ENCODE measurements at places on chromosomes 4 and X.

DNA sequence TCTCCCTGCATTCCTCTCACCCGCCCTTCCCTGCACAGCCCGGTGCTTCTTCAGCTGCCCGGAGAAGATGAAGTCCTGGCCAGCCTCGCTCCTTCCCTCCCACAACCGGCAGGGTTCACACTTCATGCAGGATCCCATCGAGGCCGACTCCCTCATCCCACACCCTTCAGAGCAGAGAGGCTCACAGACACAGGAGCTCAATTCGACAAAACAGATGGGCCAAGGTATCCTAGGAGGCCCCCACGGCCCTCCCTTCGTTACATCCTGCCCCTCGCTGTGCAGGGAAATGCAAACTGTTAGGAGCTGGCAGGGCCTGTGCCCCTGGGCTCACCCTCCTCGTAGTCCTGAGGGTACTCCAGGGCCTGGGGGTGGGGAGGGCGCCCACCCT is 238.1 kb downstream of the DHRSX start:
- no peak for DNase-seq

- DNase-seq = no peak
Observed at GRCh38 chr4:38762560-38762959, 20.2 kb downstream of the TLR10 start.

DNA sequence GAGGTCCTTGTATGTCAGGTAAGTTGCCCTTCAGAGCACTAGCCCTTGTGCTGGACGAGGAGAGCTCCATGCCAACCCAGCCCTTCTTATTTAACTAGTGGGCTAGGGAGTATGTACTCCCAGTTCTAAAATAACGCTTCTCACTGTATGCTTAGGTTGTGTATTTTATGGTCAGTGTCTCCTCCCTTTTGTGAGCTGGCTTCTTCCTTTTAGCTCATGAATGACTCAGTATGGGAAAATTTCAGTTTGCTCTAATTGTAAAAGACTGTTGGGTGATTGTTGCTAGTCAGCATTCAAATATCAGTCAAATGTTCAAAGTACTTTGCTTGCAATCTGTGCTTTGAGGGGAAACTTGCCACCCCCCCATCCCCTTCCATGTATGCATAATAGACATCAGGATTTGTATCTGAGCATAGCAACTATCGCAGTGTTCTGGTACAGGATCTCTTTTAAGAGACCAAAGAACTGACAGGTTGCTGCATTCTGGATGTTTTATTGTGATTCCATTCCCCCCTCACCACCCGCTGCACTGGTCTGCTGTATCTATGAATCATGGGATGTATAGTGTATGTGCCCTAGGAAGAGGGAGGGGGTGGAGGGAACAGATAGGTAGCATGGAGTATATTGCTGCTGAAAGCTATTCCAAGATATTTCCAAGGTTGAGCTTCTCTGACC is 34.7 kb downstream of the DLG3 start:
- no peak for DNase-seq

GRCh38 chr4:186904101-186904500 is 180.4 kb upstream of the FAT1 start:
- DNase-seq = no peak

DNA sequence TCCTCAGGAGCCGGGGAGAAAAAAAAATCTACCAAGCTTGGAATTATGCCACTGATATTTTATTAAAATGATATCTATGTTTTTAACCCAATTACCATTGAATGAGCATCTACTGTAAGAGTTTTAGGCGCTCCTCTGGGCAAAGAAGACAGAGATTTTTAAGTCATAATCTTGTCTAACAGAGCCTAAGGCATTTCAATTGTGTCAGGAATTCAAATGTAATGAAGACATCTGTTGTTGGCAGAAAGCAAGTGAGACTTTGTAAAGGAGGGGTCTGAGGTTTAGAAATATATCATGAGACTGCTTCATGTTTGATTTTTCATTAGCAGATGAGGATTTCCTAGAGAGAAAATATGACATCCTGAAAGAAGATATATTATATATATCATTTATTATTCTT is 1158.1 kb downstream of the FSTL5 start:
- DNase-seq = no peak

DNA sequence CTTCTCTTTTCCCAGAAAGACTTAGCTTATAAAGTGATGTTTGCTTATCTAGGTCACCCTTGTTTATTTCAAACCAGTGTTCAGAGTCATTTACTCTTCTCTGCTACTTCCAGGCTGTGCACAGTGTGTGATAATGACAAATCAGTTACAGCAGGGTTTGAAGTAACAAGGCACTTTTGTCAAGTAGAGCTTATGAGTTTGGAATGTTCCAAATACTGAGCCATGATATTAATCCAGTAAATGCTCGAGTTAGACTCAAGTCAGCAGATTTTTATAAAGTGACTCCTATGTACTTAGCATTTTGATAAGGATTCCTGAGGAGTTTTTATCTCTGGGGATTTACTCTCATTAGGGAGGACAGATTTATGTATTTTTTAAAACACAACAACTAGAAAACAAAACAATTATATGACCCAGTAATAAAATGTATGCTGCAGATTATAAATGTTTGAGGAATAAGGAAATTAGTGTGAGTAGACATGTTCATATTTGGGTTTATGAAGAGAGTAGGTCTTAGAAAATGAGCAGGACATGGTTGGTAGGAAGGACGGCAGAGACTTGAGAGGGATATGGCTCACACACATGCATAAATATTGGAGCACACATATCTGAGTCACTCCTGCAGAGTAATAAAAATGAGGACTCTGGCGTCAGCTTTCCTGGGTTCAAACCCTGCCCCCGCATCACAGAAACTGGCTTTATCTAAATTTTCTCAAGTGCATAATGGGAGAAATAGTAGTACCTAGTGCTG is 271.2 kb downstream of the FBXO8 start:
- DNase-seq = no peak

DNA sequence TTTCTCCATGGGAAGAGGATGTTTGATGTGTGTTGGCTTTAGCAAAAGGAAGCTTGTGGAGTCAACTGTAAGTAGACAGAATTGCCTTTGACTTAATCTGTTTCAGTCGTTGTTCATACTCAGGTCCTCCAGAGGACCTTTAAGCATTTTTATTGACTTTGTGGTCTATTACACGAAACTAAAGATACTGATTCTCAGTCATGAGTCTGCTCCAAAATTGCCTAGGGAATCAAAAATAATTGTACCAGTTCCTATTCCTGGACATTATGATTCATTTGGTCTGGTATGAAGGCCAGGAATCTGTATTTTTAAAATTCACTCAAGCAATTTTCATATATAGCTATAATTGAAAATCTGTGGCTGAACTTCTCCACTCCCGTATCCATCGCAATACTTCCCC is 38.6 kb downstream of the AR start:
- DNase-seq = no peak

All from D341Med (cell line).